CD4-positive, alpha-beta T cell treated with Interleukin-2 at 100 ng/mL for 4 hours (primary cell): ENCODE measurements at places on chromosomes 16 and 17.

GRCh38 chr16:2458887-2459646 is 842 bp upstream of the TEDC2 start:
- DNase-seq = no peak

DNA sequence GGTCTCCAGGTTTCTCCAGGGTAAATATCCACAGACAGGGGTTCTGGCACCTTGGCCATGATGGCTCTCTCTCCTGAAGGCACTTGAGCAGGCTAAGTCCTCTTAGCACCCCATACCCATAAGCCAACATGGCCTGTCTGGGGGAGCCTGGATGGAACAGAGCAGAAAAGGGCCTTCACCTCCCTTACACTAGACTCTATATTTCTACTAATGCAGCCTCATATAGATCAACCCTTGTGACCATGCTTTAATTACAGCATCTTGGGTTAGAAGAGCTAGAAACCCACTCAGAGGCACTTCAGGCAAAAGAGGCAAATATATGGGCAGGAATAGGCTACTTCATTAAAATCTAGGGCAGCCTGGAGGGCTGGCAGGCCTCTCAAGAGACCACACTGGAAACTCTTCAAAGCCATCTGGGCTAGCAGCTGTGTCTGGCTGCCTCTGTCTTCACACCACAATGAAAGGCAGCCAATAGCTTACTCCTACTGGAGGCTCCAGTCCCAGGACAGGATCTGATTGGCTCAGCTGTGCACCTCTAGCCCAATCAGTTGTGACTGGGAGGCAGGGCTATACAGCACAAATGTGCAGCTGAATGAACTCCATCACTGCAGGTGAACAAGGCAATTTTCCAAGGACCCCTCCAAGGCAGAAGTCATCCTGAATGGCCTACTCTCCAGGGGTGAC is 4.7 kb upstream of the CDT1 start:
- DNase-seq = no peak

DNA sequence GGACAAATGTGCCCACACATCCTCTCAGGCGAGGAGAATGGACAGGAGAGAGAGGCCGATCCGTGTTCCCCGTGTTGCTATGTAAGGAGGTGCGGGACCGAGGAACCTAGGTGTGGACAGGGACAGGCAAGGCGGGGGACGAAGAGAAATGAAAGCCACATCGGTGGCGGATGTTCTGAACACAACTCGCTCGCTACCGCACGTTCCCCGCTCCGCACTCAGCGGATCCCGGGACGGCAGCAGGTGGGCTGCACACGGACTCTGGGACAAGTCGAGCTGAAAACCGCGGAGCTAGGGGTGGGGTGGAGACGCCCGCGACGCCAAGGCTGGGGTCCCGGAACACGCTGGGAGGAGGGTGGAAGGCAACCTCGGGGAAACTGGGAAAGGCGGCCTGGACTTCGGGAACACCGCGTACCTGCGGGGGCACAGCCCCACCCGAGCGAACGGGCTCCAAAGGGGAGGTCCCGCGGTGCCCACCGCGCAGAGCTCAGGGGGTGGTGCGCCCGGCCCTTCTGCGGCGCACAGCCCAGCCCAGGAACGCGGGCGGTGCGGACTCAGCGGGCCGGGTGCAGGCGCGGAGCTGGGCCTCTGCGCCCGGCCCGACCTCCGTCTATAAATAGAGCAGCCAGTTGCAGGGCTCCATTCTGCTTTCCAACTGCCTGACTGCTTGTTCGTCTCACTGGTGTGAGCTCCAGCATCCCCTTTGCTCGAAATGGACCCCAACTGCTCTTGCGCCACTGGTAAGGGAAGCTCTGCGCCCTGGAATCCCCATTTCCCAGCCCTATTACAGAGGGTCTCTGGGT is at the start of gene MT1E:
TSS of gene MT1E (plus strand) at position 642 of the 803 bp plus-strand sequence. CDS start at position 713, 71 bp downstream.
- DNase-seq = no peak

- no peak for DNase-seq
Observed at GRCh38 chr16:5478036-5478435, 380.4 kb upstream of the EEF2KMT start.

- DNase-seq = no peak
Observed at GRCh38 chr16:80682421-80683070, 121.9 kb downstream of the CDYL2 start.

DNA sequence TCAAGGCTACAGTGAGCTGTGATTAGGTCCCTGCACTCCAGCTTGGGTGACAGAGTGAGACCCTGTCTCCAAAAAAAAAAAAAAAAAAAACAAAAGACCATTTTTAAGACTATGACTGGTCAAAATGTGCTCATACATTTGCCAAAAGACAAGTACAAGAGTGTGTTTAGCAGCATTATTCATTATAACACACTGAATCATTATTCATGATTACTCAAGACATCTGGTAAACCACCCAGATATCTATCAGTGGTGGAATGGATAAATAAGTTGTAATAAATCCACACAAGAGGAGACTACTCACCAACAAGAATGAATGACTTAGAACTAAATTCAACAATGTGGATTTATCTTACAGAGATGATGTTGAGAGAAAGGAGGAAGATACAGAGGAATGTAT is 716.3 kb downstream of the MAF start:
- DNase-seq = no peak

DNA sequence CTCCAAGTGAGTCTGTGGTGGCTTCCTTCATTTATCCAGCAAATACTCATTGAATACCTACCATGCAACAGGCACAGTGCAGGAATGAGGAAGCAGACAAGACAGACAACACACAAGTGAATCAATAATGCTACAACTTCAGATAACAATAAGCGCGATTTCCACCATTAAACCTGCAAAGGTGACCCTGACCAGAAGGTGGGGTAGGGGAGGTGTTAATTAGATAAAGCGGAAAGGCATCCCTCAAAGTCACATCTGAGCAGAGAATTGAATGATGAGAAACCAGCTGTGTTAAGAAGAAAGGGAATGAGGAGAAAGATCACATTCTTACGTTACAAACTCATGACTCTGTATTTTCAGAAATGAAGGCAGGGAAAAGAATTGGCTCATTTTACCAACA is 26.3 kb downstream of the ZZEF1 start:
- no peak for DNase-seq
